ENCODE measurements at places on chromosomes 7 and 10.

DNA sequence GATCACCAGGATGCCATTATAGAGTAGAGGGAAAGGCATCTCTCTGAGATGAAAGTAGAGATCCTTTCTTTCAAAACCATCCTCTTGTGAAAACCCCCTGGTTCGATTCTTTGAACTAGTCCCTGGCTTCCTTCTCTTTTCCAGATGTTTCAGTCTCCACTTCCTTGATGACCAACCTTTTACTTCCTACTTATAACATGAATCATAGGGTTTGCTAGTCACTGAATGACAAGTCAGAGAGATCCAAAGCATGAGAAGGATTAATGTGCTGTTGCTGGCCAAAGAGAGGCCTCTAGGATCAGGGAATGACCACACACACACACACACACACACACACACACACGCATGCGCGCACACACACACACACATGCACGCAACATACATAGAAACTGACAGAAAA is 161.1 kb upstream of the FRMD4A start:
- DNase-seq, result no peak

DNA sequence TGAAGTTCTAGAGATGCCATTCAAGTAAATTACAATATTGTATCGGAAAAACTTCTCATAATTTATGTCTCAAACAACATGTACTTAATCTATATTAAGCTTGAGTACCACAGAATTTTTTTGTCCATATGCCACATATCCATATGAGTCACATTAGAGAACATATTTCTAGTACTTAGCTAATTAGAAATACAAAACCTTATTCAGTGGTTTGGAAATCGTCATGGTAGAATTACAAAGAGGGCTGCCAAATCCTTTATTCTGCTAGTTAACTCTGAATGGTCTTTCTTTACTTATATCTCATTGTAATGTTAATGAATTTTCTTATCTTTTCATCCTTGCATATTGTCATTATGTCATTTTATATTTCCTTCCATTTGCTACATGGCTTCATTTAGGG is 9.0 kb upstream of the VIM start:
- no peak for DNase-seq

DNA sequence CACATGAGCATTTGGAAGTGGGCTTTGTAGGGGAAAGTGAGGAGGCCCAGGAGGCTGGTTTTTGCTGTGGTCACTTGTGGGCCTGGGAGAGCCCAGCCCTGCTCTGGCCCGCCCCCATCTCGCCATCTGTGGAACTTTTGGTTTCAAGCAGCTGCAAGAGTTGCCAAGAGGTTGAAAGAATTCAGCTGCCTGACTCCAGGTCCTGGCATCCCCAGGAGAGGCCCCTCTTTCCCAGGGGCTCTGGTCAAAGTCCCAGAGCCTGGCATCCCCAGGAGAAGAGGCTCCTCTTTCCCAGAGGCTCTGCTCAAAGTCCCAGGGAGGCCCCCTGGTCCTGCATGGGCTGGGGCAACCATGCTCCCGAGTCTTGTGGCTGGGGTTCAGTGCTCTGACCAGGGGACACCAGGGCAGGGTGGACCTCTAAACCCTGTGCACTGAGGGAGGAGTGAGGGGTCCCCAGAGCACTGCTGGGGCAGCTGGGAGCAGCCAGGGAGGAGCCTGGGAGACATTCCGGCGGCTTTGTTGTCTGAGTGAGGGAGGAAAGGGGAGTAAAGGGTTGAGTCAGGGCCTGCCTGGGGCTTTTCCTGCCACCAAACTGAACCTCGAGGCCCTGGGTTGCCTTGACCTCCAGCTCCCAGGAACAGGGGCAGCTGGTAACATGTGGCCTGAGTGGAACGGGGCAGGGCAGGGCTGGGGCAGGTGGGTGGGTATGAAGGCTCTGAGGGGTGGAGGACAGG is 27.7 kb upstream of the CSGALNACT2 start:
- no peak for DNase-seq

DNA sequence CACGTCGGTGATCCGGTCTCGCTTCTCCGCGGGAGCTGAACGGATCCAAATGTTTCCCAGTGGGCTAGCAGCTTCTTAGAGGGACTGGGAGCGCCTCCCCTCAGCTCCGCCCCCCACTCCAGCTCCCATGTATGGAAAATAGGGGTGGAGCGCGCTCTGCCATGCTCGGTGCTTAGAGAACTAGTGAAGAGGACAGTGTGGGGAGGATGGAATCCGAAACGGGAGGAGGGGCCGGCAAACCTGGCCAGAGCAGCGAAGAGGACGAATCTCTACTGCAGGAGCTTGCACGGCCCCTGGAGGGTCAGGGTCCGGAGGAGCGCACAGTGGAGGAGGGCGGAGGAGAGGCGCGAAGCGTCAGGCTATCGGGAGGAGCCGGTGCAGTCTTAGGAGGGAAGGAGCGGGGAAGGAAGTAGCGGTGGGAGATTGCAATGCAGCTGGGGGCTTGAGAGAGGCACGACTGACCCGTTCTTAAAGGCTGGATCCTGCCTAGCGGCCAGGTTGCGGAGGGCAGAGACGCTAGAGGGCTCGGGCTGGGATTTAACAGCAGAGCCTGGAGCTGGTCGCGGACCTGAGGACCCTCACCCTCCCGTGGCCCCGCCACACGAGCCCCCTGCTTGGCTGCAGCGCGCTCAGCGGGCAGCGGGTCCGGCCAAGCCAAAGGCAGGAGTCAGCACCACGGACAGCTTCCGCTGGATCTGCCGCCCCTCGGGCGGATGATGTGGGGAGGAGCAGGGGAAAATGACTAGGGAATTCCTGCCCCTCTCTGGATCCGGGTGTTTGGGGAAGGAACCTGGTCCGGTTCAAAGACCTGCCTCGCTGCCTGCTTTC is at the start of gene PRLHR:
PRLHR (minus strand) TSS at position 51 of the 828 bp plus-strand sequence. CDS start 404 bp downstream, outside the sequence.
- DNase-seq, result peak; percentile 92

GRCh38 chr7:52119537-52119936 is 802.9 kb upstream of the COBL start:
- no peak for DNase-seq
